ENCODE measurements at places on chromosomes 7 and 10.
A peak's percentile ranks its signal among the peaks of the same experiment; 100 is the strongest.

GRCh38 chr7:33421429-33421828 lies 292.1 kb downstream of the BBS9 start:
- DNase-seq = no peak

DNA sequence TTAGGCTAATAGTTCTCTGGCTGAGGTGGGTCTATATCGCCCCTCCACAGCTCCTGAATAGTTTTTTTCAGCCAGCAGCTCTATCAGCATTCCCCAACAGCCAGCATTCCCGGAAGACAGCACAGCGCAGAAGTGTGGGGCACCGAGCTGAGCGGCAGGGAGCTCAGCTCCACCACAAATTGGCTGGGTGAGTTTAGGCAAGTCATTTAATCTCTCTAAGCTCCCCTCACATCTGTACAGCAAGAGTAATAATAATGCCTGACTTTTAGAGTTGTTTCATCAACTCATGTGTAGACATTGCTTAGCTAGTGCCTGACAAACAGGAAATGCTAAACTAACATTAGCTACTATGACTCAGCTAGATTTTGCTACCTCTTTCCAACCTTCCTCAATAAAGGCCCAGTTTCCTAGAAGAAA lies 247.9 kb upstream of the PTN start:
- no peak for DNase-seq

DNA sequence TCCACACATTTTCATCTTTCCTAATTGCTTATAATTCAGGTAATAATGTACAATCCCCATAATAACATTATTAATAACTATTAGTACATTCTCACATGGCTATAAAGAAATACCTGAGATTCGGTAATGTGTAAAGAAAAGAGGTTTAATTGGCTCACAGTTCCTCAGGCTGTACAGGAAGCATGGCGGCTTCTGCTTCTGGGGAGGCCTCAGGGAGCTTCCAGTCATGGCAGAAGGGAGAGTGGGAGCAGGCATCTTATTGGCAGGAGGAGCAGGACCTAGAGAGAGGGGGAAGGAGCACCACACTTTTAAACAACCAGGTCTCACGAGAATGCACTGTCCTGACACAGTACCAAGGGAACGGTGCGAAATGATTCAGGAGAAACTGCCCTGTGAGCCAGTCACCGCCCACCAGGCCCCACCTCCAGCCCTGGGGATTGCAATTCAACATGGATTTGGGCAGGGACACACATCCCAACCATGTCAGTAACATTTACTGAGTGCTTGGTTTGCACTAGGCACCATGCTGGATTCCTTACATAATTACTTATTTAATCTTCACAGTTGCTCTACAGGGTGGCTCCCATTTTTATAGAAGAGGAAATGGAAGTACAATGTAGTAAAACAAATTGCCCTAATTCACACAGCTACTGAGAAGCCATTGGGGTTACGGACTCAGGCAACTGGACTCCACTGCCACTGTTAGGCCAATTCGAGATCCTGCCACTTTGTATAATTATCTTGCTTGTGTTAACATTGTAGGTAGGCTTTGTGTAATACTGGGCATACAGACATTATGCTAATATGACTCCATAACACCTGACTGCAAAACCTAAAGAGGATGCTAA lies 8.7 kb upstream of the ESYT2 start:
- no peak for DNase-seq

DNA sequence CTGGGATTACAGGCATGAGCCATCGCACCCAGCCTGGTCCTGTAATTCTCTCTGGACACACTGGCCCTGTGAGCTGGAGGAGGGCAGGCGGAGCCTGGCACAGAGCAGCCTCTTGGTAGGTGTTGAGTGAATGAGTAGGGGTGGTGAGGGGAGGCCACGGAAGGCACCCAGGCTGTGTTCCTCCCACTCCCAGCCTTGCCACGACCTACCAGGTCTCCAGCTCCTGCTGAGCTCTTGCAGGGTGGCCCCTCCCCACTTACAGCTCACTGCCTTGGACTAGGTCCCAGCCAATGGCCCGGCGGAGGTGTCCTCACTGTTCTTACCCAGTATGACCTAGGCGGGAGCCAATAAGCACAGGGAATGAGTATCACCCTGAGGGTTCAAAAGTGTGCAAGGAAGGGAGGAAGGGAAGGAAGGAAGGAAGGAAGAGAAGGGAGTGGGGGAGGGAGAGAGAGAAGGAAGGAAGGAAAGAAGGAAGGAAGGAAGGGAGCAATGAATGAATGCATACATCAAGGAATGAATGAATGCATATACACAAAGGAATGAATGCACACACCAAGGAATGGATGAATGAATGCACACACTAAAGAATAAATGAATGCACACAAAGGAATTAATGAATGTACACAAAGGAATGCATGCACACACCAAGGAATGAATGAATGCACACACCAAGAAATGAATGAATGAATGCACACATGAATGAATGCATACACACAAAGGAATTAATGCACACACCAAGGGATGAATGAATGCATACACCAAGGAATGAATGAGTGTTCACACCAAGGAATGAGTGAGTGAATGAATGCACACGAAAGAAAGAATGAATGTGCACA lies 45.5 kb downstream of the GTF2IRD1 start:
- DNase-seq = no peak

DNA sequence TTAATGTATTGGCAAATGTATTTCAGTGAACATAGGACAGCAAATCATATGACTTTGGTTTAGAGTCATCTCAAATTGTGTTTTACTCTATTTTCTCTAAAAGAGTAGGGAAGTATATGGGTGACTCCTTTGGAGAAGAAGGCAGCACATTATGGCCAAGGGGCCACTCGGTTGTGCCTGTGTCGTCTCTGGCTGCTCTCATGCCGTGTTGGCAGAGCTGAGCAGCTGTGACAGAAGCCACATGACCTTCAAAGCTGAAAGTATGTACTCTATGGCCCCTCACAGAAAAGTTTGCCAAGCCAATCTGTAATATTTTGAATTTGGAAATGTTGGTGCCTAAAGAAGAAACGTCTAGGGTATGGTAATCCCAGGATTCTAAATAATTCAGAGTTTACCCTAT lies 47.5 kb downstream of the TASOR2 start:
- no peak for DNase-seq

- DNase-seq = peak; percentile 79
Measured at GRCh38 chr7:22093001-22093400, 147.3 kb upstream of the CDCA7L start.

DNA sequence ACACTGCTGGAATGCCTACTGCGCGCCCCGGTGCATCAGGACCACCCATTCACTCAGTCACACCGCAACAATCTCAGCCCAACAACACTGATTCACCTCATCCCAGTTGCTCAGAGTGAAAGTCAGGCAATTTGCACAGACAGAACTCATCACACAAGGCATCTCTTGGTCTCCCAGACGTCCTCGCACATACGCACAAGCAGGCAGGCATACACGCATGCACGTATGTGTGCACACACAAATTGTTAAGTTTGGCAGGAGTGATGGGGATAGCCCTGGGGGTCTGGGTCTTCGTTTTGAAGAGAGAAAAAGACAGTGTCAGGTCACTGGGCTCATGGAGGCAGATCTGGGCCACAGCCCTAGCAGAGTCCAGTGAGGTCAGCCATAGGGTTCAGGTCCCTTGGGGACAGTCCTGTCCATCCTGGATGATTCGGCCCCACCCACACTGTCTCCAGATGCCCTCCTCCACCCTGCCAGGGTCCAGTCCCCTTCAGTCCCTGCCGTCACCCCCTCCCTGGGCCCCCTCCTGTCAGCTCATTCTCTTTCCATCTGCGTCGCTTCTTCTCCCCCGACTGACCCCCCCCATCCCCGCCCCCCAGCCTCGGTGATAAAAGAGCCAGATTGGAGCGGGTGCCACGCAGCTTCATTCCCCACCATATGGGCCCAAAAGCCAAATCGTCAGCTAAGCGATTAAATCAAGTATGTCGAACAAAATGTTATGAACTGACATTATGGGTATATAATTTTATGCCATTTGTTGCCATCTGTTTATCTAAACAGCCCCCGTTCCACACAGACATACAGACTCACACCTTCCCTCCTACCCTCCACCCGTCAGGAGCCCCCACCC lies 48.5 kb upstream of the SLF2 start:
- DNase-seq = no peak

- no peak for DNase-seq
Measured at GRCh38 chr7:8783229-8783628, 349.8 kb downstream of the NXPH1 start.

DNA sequence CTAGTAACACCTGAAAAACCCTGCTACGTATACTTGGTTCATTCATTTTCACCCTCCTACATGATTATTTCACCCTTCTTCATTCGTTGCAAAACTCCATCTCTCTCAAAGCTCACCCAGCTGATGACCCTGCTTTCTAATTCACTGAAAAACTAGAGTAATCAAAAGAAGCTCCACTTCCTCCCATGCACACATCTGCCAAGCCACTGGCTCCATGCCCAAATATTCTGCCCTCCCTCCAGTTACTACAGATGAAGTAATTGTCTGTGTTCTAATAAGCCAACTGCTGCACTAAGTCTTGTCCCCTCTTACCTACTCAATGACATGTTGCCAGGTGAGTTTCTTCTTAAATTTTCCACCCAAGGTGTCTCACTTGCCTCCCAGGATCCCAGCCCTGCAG lies 96.9 kb upstream of the CCDC71L start:
- DNase-seq = peak; percentile 22

GRCh38 chr7:28060371-28060950 lies 120.1 kb downstream of the JAZF1 start:
- DNase-seq = no peak

DNA sequence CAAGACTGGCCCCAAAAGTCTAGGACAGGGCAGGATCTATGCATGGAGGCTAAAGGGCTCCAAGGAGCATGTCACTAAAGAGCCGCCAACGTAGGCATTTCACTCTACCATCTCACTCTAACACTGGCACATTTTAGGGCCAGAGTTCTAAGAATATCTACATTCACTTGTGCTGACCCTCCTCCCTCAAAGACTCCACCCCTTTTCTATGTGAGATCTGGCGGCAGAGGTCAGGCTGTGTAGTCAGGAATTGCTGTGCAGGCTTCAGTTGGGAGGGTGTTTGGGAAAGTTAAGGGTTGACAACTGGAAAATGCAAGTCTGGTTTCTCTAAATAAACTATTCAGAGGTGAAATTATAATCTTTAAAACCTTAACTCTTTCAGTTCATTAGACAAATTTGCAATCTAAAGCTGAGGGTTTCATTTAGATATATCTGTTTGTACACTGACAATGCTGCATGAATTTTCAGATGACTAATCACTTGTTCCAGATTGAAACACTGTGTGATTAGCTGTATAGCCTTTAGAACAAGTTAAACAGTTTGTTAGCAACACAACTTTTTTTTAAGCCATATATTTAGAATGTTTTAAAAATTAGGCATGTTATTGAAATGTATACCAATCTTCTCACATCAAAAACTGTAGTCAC lies 18.2 kb downstream of the LMOD2 start:
- no peak for DNase-seq

- DNase-seq = no peak
Measured at GRCh38 chr10:112959207-112959838, 9.3 kb downstream of the TCF7L2 start.

GRCh38 chr10:1034758-1035157 lies 9.1 kb upstream of the IDI2 start:
- DNase-seq = no peak

- DNase-seq = no peak
Measured at GRCh38 chr7:142896151-142896550, 10.6 kb upstream of the TRPV6 start.

GRCh38 chr10:130127364-130128061 lies 8.7 kb upstream of the GLRX3 start:
- peak; percentile 71 for DNase-seq

DNA sequence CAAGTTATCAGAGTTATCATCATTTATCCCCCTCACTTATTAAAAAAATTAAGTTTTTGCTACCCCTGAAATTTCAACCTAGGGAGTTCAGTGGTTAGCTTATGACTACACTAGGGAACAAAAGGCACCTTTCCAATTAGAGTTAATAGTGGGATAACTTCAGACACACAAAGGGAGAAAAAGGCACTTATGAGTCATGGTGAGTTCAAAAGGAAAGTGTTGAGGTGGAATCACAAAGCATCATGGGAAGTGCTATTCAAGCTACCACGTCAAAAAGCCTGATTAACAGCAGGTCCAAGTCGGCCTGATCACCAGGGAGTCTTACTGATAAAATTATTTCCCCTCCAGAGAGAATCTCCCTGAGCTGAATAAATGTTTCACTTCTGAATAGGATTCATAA lies 165.7 kb downstream of the C7orf25 start:
- no peak for DNase-seq

GRCh38 chr7:90605055-90605454 lies 8.9 kb downstream of the CDK14 start:
- DNase-seq = peak; percentile 56

DNA sequence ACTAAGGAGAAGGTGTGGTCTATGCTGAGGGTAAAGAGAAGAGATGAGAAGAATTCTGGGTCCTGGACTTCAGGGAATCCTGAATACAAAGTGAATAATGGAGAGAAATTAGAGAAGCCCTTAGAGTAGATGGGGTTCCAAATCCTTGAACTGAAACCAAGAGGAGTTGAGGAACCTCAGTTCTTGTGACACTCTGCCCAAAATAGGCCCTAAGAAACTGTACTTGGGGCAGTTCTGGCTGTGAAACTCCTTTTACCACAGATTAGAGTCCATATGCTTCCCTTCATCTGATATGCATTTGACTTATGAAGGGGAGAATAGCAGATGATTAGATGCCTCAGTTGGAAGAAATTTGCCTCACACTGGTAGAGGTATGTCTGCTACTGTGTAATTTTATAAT lies 19.0 kb downstream of the TES start:
- DNase-seq = no peak

DNA sequence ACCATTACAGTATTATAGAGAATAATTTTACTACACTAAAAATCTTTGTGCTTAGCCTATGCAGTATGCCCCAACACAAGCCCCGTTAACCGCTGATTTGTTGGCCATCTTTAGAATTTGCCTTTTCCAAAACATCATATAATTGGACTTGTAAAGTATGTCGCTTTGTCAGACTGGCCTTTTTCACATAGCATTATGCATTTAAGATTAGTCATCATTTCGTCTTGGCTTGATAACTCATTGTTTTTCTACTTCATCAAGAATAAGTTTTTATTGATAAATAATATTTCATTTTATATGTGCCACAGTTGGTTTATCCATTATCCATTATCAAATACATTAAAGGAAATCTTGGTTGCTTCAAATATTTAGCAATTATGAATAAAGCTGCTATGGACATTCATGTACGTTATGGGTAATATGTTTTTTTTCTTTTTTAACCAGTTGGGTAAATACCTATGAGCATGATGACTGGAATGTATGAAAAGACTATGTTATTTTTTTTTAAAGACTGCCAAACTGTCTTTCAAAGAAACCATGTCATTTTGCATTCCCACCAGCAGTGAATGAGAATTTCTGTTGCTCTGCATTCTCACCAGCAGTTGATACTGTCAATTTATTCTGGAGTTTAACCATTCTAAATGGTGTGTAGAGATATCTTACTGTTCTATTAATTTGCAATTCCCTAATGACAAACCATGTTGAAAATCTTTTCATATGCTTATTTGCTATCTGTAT lies 273.1 kb upstream of the KCND2 start:
- DNase-seq = no peak

Measured in right hindlimb (tissue), 1 donor.